Tibial nerve (tissue), 4 donors: ENCODE measurements at places on chromosomes 2 and 18. TPM values are rescaled to one million over a fixed set of nuclear protein-coding genes. Genes with fewer than 3 reads are reported as not detected.
A peak's percentile ranks its signal among the peaks of the same experiment; 100 is the strongest.

LYG2 gene
- total RNA-seq, result not detected

DNA sequence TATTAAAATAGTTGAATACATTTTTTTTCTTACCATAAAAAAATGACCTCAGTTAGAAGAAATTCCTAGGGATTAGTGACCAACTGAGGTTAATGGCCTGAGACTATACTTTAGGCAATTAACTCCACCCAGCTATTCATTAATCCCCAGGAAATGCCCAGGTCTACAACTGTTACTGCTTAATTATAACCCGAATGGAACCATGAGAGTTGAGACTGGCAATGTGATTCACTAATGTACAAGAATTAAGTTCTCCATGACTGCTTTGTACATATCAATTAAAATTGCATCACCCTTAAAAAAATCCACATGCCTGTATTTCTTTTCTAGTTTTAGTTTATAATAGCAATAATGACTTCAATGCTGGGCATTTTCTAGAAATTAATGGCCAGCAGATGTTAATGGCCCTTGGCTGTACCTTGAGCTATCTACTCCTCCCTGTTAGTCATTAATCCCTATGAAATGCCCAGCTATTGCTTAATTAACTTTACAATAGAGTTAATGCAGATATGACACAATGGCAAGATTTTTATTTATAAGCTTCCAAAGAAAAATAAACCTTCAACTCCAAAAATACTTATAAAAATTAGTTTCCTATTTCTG, 44.1 kb downstream of the ERBB4 start:
- H3K4me3 ChIP-seq, result no peak overlapping the region
- H3K27me3 ChIP-seq, result no peaks in the 10 kb centered on the region
- no peaks in the 10 kb centered on the region for H3K4me1 ChIP-seq
- no peak for DNase-seq
- H3K27ac ChIP-seq, result no peak overlapping the region
- no peaks in the 10 kb centered on the region for H3K36me3 ChIP-seq

- H3K27ac ChIP-seq, result peak overlapping the region; percentile 43
- no peak overlapping the region for H3K4me3 ChIP-seq
- peak; percentile 48 for DNase-seq
- H3K4me1 ChIP-seq, result peaks cover 42% of the 10 kb centered on the region
- H3K36me3 ChIP-seq, result no peaks in the 10 kb centered on the region
These were observed 14.6 kb upstream of the LAPTM4A start for GRCh38 chr2:20065885-20066602.

SH3RF3 gene
- total RNA-seq, result 15.3 TPM

GCG gene
- total RNA-seq, result not detected

DNA sequence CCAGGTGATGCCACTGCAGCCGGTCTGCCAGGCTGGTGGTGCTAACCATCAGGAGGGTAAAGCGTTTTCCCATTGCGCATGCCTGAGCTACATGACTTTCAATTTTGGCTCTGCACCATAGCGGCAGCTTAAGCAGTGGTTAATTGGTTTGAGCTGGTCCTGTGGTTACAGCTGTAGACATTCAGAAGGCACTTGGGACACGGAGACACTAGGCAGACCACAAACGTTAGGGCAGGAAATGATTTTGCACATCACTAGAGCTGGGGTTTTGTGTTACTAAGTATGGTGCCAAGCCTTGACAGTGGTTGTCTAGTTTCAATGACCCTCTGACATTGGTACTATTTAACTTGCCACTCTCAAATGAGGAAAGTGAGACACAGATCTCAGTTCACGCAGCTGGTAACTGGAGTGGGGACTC, 28.9 kb upstream of the CNOT11 start:
- no peak for DNase-seq
- H3K36me3 ChIP-seq, result no peaks in the 10 kb centered on the region
- H3K27me3 ChIP-seq, result no peaks in the 10 kb centered on the region
- H3K27ac ChIP-seq, result no peak overlapping the region

DNA sequence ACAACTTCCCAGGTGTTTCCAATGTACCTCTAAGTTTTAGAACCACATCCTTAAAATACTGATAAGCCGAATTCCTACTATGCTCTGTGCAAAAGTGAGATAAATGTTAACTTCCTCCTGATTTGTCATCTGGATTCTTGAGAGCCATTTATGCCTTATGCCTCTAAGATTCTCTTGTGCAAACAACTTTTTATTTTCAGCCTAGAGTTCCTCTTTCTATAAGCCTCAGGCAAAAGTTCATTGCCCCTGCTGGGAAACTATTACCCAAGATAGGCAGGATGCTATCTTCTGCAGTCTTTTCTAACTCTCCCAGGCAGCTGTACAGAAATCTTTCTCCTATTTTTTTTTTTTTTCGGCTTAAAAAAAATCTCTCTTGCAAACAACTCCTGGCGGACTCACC, 216.1 kb downstream of the KCNJ3 start:
- no peak overlapping the region for H3K27ac ChIP-seq
- no peaks in the 10 kb centered on the region for H3K27me3 ChIP-seq
- no peaks in the 10 kb centered on the region for H3K36me3 ChIP-seq

- no peaks in the 10 kb centered on the region for H3K4me1 ChIP-seq
- DNase-seq, result no peak
- H3K27ac ChIP-seq, result no peak overlapping the region
- H3K36me3 ChIP-seq, result no peaks in the 10 kb centered on the region
- peak overlapping the region; percentile 77 for H3K4me3 ChIP-seq
These were observed 1.2 kb upstream of the CABLES1 start for GRCh38 chr18:23133860-23134779.

GRCh38 chr2:143426296-143426695, 297.1 kb downstream of the ARHGAP15 start:
- no peaks in the 10 kb centered on the region for H3K27me3 ChIP-seq
- no peaks in the 10 kb centered on the region for H3K36me3 ChIP-seq
- no peak overlapping the region for H3K4me3 ChIP-seq
- DNase-seq, result no peak

HOXD8 gene
- 19.5 TPM for total RNA-seq

PLGLB2 gene
- total RNA-seq, result 0.87 TPM

LRRC30 gene
- total RNA-seq, result not detected

HOXD3 gene
- 10.6 TPM for total RNA-seq
